ENCODE measurements at places on chromosomes 3 and 15.

DNA sequence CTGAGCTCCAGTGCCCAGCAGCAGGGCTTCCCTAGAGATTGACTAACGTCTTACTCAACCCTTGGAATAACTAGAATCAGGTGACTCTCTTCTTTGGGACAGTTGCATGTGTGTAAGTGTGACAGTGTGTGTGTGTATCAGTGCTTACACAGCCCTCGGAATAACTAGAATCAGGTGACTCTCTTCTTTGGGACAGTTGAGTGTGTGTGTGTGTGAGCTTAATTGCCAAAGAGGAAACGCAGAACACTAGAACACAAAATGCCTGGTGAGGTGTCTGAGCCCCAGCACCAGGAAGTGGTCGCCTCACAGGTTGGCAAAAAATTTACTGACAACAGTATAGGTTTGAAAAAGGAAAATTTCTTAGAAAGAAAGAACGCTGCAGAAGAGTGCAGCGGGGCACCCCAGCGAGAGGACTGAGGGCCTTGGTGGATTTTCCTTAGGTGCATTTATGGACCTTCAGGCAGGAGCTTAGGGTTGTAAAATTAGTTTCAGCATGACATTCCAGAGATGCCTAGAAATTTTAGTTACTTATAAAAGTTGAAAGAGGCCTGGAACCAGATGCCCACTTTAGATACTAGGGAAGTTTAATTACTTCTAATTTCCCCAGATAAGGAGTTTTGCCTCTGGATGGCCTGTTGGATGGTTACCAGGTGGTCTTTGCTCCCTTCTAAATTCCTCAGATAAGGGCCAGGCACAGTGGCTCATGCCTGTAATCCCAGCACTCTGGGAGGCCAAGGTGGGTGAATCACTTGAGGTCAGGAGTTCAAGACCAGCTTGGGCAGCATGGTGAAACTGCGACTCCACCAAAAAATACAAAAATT lies 3.7 kb upstream of the WDR82 start:
- no peak for DNase-seq

DNA sequence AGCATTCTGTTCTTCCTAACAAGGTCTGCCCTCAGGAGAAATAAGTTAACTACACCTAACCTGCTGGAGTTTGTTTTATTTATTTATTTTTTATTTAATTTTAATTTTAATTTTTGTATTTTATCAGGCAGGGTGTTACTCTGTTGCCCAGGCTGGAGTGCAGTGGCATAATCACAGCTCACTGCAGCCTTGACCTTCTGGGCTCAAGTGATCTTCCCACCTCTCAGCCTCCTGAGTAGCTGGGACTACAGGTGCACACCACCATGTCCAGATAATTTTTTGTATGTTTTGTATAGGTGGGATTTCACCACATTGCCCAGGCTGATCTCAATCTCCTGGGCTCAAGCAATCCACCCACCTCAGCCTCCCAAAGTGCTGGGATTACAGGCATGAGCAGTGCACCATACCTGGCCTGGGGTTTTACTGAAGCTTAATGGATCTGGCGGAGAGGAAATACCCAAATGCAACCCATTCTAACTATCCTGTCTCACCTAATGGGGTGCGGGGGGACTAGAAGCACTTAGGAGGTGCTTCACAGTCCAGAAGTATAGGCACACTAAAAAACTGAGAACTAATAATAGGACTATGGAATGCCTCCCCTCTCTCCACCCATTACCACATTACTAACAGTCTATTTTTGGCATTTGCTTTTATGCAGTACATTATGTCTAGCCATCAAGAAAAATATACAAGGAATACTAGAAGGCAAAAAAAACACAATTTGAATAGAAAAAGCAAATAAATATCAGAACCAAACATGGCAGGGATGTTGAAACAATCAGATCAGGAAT lies 61.4 kb downstream of the TTBK2 start:
- no peak for DNase-seq

GRCh38 chr15:88644741-88645140 lies 5.9 kb downstream of the ISG20 start:
- no peak for DNase-seq

GRCh38 chr3:149333176-149333859 lies at the start of gene TM4SF18:
Gene TM4SF18, minus strand, starts transcription at chr3:149333636. Its CDS starts 254 bp downstream, at chr3:149333382.
- no peak for DNase-seq

DNA sequence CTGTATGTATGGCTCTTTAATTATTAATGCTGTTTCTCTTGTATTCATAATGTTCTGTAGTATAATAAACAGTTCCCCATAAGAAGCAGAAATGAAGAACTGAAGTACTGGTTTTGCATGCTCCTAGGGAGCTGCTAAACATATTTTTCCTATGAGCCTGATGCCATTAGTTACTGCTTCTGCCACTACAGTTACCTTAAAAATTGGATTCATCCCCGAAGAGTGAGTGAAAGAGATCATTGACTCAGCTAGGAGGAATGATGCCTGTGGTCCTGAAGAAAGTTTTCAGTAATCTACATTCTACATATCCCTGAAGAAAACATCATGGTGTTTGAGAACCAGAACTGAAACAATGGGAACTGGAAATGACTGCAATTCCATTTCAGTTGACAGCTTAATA lies 37.1 kb upstream of the ST3GAL6 start:
- DNase-seq = no peak

- no peak for DNase-seq
Measured at GRCh38 chr3:141776885-141777284, 13.7 kb downstream of the GRK7 start.

GRCh38 chr3:179107617-179108016 lies 36.0 kb upstream of the ZMAT3 start:
- DNase-seq = no peak

GRCh38 chr15:25715536-25716413 lies 147.4 kb downstream of the ATP10A start:
- DNase-seq = no peak

DNA sequence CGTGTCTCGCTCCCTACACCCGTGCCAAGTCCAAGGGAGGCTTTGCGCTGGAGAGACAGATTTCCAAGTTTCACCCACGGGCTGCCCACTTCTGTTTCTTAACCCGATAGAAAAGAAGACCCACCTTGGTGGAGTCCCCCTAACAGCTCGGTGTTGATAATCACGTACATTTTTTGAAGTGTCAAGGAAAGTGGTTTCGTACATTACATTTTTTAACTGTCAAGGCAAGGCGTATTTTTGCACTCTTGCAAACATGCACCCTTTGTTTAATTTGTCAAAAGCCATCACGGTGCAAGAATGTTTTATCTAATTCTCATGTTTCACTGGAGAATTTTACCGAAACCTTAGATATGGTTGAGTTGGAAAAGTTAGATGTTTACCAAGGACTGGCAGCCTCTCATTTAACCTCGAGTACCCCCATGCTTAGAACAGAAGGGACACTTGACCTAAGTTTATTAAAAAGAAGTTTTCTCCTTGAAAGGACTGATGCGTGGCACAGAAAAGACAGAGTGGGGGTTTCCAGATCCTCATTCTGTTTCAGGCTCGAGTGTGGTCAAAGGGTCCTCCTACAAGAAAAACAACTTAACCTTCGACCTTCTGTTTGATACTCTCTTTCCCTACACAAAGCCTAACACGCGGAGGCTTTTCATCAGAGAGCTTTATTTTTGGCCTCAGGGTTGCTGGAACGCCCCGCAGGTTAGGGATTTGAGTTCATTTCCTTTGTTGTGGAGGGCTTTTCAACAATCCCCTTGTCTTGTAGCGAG lies 882 bp downstream of the GXYLT2 start:
- DNase-seq = no peak

All from NCI-H1694 (cell line).